Stimulated activated CD4-positive, alpha-beta T cell treated with anti-CD3 and anti-CD28 coated beads, Interleukin-15, amount 100 ng/mL, for 48 hours (primary cell): ENCODE measurements at places on chromosomes 3 and 15.

DNA sequence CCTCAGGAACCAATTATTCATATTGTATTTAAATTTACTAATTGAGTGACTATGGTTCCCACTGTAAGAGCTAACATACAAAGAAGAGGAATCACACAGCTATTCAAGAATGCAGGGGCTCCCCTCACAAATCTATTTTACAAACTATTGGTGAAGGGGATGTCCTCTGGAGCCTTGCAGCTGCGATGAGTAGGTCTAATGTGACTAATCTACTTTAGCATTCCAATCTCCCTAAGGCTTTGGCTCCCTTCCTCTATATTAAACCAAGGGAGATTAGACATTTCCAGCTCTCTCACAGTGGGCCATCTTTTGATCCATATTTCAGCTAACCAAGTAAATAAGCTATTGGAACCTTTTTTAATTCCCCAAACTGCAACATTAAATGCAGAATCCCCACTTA lies 514.2 kb upstream of the BCHE start:
- DNase-seq = no peak

DNA sequence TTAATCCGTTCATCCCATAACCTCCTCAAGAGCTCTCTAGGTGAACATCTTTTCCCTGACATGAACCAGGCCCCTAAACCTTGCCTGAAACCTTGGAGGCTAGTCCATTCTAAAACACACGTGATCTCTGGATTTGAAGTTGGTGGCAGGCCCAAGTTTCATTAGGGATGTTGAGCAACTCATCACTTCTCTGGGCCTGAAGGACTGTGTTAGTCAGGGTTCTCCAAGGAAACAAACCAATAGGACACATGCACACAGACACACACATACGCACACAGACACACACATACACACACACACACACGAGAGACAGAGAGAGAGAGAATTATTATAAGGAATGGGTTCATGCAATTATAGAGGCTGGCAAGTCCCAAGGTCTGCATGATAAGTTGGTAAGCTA lies 31.9 kb downstream of the ACAN start:
- no peak for DNase-seq

- DNase-seq = no peak
Measured at GRCh38 chr3:130729154-130729553, 17.5 kb downstream of the PIK3R4 start.

- DNase-seq = no peak
Measured at GRCh38 chr3:64645243-64645642, 42.6 kb downstream of the ADAMTS9 start.

- DNase-seq = no peak
Measured at GRCh38 chr3:27138562-27138961, 230.6 kb downstream of the NEK10 start.

DNA sequence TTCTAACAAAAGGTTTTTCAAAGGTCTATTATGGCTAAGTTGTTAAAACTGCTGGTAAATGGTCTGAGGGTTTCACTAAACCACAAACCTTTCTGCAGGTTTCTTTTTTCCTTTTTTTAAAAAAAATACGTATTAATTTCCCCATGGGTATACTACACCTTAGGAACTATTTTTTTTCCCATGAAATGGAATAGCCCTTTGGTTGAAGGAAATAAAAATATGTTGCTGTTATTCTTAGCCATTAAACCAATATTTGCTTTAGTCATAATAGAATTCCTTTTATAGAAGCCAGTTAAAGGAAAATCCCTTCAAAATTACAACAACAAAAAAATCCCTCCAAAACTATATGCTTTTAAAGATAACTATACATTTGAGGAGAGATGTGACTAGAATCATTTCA lies 1303.3 kb downstream of the ROBO2 start:
- DNase-seq = no peak

GRCh38 chr15:66196602-66197001 lies 56.9 kb downstream of the MEGF11 start:
- DNase-seq = no peak

DNA sequence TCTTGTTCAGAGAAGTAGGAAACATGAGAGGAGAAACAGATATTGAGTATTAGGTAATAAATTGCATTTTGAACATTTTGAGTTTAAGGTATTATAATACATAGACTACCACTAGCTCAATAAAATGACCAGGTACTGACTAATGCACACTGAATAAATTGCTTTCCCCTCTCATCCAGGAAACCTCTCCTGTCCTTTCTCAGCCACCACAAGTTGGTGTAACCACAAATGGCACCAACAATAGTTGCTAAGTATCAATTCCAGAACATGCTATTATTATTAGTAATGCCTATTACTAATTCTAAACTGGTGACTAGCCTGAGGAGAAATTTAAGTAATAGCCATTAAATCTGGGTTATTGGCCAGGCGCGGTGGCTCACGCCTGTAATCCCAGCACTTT lies 47.3 kb upstream of the XRN1 start:
- no peak for DNase-seq

DNA sequence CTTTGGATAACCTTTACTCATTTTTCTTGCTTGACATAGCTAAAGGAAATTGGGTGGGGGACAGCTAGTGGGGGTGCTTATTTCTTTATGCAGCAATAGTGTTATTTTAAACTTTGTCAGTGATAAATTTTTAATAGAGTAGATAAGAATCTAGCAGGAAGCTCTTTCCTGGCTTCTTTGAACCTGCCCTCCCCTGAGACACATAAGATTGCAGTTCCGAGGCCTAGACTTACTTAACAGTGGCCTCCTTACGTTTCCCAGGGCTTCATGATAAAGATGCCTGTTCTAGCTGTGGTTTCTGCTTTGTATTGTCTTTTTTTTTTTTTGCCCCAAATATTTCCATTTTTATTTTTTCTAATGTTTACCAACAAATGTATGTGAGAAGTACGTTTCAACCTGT lies 170.1 kb downstream of the VPS8 start:
- no peak for DNase-seq

DNA sequence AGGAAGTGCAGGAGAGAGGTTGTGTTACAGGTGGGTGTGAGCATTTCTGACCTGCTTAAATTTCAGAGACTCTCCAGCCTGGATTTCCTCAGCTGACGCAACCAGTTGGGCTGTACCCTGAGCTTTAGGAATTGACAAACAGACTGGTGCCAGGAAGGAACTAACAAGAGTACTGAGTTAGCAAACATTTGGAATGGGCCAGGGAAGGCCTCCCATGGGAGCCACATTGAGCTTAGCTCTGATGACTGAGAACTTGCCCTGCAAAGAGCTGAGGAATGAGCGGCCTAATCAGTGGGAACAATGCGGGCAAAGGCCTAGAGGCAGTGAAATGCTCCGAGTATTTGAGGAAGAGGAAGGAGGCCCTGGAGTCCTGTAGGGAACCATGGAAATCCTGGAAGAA lies 254.2 kb downstream of the FEZF2 start:
- DNase-seq = no peak

GRCh38 chr3:185381320-185382058 lies 18.6 kb downstream of the MAP3K13 start:
- no peak for DNase-seq

- no peak for DNase-seq
Measured at GRCh38 chr3:45398178-45398577, 9.8 kb downstream of the LARS2 start.

GRCh38 chr3:29693863-29694262 lies 413.0 kb downstream of the RBMS3 start:
- no peak for DNase-seq

- DNase-seq = no peak
Measured at GRCh38 chr3:160876643-160877042, 120.6 kb downstream of the PPM1L start.

GRCh38 chr3:134327594-134327975 lies 46.7 kb downstream of the AMOTL2 start:
- no peak for DNase-seq

DNA sequence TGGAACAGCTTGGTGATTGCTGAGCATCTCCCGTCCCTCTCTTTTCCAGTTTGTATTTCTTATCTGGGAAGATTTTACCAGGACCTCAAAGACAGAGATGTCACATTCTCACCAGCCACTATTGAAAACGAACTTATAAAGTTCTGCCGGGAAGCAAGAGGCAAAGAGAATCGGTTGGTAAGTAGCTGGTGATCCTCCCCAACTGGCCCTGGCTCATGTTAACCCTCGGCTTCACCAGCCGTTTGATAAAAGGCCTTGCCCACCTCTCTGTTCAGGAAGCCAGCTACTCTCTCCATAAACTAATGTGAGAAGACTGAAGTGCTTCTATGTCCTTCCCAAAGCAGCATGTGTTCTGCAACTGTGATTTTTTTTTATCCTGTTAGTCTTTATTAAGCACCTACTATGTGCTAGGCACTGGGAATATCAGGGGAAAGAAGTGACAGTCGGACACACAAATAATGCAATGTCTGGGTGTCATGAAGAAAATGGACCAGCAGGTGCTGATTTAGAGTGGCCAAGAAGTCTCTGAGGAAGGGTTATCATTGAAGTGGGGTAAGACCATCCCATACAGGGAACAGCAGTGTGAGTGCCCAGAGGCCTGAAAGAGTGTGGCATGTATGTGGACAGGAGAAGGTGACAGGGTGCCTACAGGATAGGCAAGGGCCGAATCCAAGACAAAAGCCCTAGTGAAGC lies 1.2 kb downstream of the MANF start:
- no peak for DNase-seq

DNA sequence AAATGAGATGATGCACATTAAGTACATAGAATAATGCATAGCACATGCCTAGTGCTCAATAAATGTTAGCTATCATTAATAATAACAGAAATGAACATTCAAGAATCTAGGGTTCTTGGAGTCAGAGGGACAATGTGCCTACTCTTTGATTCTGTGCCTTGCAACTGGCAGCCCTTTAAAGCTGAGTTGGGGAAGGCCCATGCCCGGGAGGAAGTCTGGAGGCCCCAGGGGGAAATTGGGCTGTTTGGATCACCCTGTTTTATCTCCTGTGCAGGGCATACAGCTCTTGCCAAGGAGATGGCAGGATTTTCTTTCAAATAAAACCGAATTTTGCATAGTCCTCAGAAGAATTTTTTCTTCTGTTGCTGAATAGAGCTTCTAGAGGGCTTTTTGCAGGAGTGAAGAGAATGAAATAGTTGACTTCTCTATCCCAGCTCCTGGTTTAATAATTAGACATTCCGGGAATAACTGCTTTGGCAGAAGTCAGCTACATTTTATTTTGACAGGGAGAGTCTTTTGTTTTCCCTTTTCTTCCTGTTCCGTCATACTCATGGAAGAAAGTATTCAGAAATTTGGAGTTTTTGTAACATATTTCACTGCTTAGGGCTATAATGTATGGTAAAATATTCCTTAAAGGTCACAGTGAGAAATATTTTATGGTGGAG lies 18.0 kb upstream of the KCNAB1 start:
- no peak for DNase-seq

- no peak for DNase-seq
Measured at GRCh38 chr15:25065286-25065685, 110.5 kb downstream of the SNRPN start.

DNA sequence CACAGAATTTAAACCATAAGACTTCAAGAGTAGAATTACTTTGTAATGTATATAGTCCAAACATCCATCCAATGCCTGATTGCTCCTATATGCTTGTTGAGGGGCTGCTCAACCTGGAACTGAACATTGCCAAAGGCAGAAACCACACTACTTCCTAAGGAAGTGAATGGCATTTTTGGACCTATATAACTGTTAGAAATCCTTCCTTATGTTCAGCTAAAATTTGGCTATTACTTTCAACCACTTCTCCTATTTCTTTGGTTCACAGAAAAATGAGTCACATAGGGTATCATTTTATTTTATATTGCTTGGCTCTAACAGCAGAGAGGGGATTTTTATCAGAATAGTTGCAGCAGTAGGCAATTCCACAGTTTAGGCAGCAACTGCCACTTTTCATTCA lies 342.1 kb downstream of the SLC9A9 start:
- DNase-seq = no peak

GRCh38 chr3:122564155-122564912 lies at the start of the genes DTX3L and PARP9:
Gene DTX3L (plus strand): TSS chr3:122564338. CDS start chr3:122564427, 89 bp downstream.
Gene PARP9 (minus strand): TSS chr3:122564300. CDS start chr3:122559620, 4,680 bp downstream.
- DNase-seq = peak; percentile 67

DNA sequence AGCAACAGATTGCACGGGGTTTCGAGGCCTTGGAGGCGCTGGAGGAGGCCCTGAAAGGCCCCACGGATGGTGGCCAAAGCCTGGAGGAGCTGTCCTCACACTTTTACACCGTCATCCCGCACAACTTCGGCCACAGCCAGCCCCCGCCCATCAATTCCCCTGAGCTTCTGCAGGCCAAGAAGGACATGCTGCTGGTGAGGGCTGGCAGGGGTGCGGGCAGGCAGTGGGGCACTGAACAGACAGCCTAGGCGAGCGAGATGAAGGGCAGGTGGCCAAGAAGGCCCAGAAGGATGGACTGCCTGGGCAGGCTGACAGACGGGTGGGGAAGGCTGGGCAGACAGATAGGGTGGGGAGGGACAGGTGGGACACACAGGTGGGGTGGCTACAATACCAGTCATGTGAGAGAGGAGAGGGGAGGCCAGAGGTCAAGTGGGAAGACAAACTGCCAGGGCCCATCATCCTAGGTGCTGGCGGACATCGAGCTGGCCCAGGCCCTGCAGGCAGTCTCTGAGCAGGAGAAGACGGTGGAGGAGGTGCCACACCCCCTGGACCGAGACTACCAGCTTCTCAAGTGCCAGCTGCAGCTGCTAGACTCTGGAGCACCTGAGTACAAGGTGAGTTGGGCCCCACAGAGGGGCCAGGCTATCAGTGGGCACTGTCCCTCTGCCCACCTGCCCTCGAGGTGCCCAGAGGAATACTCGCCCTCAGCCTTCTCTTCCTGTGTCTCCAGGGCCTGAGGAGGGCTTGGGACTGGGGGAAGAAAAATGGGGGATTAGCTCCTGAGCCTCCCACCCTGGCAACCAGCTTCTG lies 3.1 kb downstream of the PARP3 start:
- DNase-seq = no peak

DNA sequence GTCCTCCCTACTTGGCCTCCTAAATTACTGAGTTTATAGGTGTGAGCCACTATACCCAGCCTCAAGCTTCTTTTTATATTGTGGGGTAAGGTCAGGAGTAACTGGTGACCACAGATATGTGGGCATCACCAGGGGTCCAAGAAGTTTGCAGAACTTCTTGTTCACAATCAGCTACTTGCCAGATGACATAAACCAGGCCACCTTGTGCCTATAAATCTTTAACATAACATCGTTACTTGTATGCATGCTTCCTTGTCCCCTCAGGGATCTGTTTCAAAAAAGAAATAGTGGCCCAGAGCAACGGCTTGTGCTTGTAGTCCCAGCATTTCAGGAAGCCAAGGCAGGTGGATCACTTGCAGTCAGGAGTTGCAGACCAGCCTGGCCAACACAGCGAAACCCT lies 115.1 kb upstream of the FAM174B start:
- DNase-seq = no peak

DNA sequence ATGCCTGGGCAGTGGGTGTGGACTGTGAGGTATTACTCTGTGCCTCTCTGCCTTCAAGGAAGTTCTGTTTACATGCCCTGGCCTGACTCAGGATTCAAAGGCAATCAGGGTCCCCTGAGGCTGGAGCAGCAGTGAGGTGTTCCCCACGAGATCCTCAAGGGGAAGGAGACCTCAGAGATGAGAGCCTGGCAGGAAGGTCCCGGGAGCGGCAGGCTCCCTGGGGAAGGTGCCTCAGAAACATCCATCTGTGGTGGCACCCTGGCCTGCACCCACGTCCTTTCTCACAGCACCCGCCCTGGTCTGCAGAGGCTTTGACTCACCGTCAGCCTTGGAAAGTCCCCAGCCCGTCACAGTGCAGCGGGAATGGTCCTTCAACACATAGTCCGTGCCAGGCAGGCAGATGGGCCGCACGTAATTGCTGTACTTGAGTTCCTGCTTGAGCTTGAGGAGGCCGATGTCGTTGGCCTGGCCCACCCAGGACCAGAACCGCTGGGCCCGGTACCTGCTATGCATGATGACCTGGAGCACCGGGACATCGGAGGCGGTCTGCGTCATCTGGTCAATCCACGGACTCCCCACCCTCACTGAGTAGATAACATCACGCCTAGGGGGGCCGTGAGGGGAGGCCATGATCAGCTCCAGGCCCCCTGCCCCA lies 3.6 kb downstream of the PRSS50 start:
- peak; percentile 50 for DNase-seq

GRCh38 chr3:194814878-194815357 lies 129.2 kb downstream of the FAM43A start:
- DNase-seq = no peak
